ENCODE measurements at places on chromosomes 16 and 17.

GRCh38 chr16:78591682-78592103 lies 492.2 kb downstream of the WWOX start:
- DNase-seq = no peak

GRCh38 chr17:10683853-10684252 lies 13.5 kb downstream of the SCO1 start:
- no peak for DNase-seq

- no peak for DNase-seq
Observed at GRCh38 chr17:10640475-10640874, 16.6 kb downstream of the MYH3 start.

- DNase-seq = no peak
Observed at GRCh38 chr16:57479205-57479975, 6.9 kb downstream of the DOK4 start.

DNA sequence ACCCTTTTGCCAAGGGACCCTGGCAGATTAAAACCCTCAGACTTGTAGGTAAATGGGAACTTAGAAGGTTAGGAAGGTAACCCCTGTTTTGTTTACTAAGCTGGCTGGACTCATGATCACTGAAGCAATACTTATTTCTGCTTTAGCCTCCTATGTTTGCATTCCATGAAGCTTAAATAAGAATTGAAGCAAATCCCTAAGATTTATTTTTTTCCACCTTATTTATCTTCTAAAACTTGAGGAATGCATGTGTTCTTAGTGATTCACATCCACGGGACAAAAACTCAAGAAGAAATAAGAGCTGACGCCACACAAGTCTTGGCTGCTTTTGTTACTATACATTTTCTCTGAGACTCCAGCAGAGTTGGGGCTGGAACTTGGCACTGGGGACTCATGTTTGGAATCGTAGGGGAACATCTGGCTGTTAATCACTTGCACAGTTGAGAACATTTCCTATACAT lies 35.5 kb downstream of the CLUAP1 start:
- no peak for DNase-seq

Data from stimulated activated CD8-positive, alpha-beta memory T cell treated with anti-CD3 and anti-CD28 coated beads, Interleukin-15, amount 100 ng/mL, for 4 hours (primary cell).